Suppressor macrophage treated with lipopolysaccharide for 1 hour (primary cell): ENCODE measurements at places on chromosomes 6 and 20.
A peak's percentile ranks its signal among the peaks of the same experiment; 100 is the strongest.

DNA sequence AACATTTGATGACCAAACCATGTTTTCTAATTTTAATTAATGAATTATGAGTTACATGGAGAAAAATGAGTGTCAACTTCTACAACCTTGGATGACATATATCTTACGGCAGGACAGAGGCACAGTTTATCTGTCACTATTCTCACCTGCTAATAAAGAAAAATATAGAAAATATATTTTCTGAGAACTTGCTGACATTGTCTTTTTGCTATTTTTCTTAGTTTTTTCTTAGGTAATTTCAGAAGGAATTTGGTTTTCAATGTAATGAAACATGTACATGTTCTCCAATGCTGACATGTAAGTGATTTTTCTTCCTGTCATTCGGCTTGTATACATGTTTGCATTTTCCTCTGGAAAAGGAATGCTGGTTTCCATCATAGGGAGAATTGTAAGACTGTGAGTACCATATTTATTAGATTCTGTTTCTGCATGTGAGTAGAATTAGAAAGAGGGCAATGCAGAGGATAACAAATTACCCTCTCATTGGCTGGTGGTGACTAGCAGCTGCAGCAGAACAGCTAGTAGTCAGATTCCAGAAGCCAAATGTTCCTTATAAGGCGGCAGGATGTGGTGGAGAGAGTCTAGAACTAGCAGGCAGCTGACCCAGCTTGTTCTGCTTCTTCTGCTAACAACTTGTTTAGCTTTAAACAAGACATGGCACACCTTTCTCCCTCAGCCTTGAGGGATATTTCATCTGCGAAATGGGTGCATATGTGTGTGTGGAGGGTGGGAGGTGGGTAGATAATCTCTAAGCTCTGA, 132.8 kb upstream of the SPACA1 start:
- DNase-seq, result no peak

GRCh38 chr6:47780510-47781356, 1.1 kb upstream of the OPN5 start:
- DNase-seq, result peak; percentile 69

- DNase-seq, result no peak
Observed at GRCh38 chr6:96521306-96521643, 331 bp upstream of the UFL1 start.

- no peak for DNase-seq
Observed at GRCh38 chr6:27865850-27866356, 46.3 kb downstream of the OR2B2 start.

- DNase-seq, result no peak
Observed at GRCh38 chr6:116244284-116244683, 9.6 kb downstream of the TSPYL4 start.
